ENCODE measurements at places on chromosomes 5 and 9.

DNA sequence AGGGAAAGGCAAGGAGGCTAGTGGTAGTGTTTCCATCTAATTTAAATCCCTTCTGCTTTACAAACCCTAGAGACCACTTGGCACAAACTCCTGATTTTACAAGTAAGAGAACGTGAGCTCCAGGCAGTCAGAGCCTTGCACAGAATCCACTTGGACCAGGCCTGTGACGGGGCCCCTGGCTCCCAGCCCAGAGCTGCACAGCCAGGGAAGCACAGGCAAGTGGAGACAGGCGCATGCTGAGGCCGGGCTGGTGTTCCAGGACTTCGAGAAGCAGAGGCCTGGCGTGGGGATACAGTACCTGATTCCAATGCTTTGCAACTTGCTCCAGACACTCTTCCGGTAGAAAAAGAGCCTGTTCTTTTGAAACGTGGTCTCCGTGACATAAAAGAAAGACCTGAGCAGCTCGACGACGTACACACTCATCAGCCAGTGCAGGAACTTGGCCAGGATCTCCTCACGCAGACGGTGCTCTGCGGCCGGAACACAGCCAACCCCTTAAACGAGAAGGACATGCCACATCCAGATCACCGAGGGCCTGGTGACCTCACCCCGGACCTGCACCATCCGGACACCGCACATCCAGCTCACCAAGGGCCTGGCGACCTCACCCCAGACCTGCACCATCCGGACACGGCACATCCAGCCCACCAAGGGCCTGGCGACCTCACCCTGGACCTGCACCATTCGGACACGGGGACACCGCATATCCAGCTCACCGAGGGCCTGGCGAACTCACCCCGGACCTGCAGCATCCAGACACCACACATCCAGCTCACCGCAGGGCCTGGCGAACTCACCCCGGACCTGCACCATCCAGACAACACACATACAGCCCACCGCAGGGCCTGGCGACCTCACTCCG, 12.5 kb downstream of the TERT start:
- DNase-seq: peak; percentile 77

DNA sequence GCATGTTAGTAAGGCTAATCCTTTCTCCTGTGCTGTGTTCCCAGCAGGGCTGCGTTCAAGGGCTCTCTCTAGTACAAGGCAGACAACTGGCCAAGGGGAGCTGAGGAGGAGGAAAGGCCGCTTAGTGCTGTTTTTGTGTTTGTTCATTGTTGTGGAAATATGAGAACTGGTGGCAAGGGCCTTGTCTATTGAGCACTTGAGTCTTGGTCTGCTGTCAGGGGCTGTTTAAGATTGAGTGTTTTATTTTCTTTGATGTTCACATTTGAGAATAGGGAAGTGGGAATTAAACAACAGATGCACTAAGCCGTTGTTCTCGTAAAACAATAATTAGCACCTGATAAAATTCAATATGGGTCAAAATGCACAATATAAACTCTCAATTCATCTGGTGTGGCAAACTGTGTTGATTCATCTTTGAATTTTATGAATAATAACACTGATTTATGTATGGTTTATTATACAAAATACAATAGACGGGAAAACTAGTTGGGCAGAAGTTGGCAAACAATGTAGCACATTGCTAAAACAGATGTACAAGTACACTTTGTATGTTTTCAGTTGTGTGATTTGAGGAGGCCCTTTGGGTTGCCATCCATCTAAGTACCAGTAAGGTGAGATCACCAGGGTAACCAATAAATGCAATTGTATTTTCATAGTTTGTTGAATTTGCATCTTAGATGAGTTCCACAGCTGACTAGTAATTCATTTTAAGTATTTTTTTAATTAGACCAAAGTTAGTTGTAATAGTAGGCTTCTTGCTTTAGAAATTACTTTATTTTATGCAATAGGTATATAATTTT, 97.6 kb upstream of the GRHPR start:
- DNase-seq: peak; percentile 96

DNA sequence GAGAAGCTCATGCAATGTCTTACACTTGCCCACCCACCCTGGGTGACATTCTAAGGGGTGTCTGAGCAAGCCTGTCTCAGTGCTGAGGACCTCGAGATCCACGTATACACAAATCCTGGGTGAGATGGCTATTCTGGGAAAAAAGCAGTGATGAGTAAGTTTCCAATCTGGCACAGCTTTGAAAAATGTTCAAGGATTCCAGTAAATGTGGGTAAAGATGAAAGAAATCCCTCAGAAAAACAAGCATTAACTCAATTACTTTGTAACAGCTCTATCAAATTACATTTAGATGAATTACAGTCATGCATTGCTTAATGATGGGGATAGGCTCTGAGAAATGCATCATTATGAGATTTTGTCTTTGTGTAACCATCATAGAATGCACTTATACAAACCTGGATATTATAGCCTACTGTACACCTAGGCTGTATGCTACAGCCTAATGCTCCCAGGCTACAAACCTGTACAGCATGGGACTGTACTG, 26.9 kb downstream of the GOLM1 start:
- DNase-seq: no peak

DNA sequence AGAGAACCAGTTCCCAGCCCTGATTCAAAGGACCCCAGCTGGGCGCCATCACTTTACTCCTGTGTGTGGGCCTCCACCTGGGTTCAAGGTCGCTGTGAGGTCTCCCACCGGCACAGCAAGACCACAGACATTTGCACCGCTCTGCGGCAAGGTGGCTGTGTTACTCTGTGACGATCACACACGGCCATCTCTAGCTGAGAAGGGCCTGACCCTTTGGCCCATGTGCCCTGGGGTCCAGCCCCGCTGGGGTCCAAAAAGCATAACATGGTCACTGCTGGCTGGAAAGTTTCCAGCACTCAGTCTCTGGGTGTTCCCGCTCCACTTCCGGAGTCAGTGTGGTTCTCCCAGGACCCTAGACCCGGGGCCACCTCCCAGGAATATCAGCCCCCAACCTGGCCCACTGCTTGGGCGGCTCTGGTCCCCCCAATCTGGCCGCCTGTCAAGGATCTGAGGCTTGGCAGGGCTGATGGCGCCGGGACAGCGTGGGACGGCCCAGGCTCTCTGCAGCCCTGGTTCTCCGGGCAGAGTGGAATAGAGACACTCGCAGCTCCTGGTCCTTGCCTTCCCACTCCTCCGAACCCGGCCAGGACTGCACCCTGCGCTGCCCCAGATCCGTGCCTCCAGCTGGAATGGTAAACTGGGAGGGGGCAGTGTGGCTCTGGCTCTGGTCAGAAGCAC, 3.9 kb upstream of the LMX1B start:
- no peak for DNase-seq

- no peak for DNase-seq
Measured at GRCh38 chr5:147658293-147658932, 124.1 kb downstream of the JAKMIP2 start.

GRCh38 chr5:97019435-97020117, 83.7 kb downstream of the LNPEP start:
- DNase-seq: no peak

- no peak for DNase-seq
Measured at GRCh38 chr5:126954981-126955380, 75.4 kb downstream of the MARCHF3 start.

DNA sequence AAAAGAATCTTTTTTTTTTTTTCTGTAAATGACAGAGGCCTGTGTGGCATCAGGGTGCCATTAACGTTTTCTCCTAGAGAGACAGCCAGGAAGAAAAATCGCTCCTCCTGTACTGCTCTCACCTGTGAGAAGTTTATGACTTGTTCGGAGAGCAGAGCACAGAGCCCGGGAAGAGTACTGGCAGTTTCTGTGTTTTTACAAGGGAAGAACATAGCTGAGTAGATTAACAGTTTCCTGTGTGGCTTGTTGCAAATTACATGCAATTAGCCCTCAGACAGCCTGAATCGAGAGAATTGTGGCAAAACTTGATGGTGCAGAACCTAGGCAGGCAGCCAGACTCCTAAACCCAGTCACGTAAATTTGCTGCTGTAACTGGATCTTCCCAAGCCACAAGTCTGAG, 32.1 kb downstream of the PRKACG start:
- DNase-seq: peak; percentile 80

DNA sequence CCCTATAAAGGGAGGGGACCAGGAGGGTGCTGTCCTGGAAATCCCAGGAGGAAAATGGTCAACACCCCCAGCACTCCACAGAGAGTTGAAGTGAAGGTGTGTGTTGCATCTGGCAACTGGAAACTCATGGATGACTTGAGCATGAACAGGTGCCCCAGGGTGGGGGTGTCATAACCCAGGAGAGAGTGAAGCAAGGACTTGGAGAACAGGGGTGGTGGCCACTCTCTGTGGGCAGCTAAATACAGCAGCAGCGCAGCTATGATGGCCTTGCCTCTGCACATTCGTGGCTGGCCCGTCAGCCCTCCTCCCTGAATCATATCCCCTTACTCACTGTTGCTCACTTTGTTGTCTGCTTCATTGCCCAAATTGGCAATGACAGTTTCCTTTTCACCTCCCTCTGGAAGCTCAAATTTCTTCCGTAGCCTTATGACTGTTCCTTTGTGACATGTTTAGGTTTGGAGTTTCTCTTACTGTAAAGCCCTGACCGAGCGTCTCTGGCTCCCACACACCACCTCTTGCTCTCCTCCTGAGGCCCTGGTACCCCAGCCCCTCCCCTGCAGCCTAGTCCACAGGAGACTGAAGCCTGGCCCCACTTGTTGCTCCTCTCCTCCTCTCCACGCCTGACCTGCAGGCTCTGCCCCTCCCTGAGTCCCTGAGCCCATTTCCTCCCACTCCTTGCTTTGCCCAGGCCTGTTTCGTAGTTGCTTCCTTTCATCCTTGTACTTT, 185.8 kb downstream of the CD180 start:
- no peak for DNase-seq

DNA sequence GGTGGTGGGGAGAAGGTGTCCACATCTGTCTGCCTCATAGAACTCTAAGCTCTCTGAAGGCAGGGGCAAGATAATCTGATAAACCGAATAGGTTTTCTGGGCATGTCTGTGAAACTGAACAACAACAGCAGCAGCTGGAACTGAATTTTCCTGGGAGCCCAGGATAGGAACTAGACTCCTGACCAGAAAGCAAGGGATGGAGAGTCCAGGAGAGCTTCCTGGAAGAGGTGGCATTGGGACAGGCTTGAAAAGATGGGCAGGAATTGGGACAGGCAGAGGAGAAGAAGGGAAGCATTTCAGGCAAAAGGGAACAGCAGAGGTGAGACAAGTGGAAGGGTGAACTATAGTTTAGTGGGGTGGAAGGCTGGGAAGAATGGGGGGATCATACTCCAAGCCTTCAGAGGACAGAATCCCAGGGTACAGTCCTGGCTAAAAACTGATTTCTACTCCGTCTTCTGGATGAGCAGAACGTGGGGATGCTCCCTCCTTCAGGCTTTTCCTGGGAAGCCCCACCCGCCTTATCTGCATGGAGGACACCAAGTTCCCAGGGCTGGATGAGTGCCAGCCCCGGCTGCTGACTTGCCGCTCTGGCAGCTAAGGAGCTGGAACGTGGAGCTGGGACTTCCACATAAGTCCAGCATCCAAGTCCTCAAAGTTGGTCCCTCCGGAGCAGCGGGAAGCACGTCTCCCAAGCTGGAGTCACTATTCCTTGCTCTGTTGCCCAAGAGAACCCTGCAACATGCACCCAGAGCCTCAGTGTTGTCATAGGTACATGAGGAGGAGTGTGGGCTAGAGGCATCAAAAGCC, 13.9 kb upstream of the KIF12 start:
- DNase-seq: no peak

DNA sequence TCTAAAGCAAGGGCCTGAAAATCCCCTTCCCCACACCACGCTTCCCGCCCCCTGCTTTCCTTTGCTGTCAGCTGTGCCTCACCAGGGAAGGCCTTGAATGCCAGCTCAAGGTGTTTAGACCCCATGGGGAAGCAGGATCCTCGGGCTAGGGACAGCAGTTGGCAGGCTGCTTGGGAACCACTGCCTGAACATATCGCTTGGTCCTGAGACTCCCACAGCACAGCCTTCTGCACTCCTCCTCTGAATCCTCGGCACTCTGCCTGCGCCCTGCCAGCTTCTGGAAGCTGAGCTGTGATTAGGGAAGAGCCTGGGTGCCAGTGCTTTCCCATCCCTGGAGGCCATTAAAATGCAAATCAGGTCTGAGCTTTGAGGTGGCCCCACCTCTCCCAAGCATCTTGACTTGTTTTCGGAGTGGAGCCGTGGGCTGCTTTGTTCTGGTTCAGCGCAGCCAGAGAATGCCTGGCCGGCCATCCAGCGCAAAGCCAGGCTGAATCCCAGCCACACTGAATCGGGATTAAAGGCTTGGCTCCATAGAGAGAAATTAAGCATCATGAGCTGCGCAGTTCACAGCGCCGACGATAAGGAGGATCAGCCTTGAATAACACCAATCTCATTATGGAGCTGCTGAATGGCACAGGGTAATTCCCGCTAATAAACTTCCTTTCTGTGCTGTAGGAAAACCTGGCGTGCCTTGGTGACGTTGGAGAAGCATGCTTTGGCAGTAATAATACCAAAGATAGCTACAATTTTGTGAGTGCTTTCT, 40.0 kb downstream of the AMBP start:
- DNase-seq: peak; percentile 75

DNA sequence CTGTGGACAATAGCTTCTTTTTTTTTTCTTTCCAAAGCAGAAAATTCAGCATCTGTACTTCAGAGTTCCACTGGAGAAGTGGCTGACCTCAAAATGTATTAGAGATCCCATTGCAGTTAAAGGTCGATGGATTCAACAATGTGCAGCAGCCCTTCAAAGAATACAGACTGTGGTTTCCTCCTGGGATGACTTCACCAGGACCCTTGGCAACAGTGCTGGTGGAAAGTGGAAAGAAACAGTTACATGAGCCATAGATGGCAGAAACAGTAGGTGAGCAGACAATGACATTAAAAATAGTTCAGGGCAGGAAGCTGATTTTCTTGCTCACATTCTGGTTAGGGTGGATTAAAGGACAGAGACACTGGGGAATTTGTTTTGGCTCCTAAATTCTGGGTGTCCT, 62.4 kb downstream of the SLC28A3 start:
- no peak for DNase-seq

GRCh38 chr5:179316982-179317381, 28.3 kb downstream of the ADAMTS2 start:
- no peak for DNase-seq

GRCh38 chr5:40378396-40379177, 301.1 kb upstream of the PTGER4 start:
- no peak for DNase-seq

DNA sequence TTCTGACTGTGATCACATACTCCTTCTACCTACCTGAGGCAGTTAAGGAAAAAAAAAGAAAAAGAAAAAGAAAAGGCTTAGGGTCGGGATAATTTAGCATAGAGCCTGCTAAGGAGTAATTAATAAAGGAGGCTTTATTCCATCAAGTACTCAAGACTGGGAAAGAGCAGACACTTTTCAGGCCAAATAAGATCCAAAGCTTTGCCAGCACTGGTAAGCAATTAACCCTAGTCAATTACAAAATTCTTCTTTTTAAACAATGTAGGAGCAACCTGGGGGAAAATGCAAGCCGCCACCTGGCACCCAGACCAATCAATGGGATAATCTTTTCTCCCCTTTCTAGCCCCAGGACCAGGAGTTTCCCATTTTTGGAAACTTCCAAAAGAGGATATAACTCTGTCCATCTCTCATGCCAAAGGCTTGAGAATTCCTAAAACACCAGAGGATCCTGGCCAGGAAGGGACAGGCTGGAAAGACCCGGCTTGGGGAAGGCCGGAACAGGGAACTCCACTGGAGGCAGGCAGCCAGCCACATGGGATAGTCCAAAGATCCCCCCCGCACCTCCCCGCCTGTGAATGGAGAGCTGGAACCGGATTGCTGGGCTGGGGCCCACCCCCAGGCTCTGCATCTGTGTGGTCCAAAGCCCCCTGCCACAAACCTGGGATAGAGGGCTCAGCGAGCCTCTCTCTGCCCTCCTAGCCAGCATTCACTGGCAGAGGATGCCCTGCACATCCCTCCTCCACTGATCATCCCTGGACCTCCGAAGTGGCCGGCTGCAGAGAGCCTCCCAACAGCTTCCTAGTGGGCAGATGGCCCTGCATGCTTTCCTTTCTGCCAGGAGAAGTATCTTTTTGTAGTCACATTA, 117.8 kb downstream of the ZNF354C start:
- no peak for DNase-seq
